ENCODE measurements at places on chromosomes 11 and 22.

DNA sequence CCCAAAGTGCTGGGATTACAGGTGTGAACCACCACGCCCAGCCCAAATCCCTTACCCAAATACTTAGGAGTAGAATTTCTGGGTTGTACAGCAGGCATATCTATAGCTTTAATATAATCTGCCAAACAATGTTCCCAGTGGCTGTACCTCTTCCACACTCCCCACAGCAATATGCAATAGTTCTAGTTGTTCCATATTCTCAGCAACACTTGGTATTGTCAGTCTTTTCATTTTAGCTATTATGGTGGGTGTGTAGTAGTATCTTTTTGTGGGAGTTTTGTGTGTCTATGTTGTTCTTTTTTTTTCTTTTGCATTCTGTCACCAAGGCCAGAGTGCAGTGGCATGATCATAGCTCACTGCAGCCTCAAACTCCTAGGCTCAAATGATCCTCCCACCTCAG, 18.8 kb downstream of the SCGB1A1 start:
- no peak for DNase-seq

GRCh38 chr22:44523981-44524759, 26.1 kb upstream of the RTL6 start:
- DNase-seq: no peak

- no peak for DNase-seq
These were observed 5.3 kb downstream of the LGALS12 start for GRCh38 chr11:63511048-63511748.

DNA sequence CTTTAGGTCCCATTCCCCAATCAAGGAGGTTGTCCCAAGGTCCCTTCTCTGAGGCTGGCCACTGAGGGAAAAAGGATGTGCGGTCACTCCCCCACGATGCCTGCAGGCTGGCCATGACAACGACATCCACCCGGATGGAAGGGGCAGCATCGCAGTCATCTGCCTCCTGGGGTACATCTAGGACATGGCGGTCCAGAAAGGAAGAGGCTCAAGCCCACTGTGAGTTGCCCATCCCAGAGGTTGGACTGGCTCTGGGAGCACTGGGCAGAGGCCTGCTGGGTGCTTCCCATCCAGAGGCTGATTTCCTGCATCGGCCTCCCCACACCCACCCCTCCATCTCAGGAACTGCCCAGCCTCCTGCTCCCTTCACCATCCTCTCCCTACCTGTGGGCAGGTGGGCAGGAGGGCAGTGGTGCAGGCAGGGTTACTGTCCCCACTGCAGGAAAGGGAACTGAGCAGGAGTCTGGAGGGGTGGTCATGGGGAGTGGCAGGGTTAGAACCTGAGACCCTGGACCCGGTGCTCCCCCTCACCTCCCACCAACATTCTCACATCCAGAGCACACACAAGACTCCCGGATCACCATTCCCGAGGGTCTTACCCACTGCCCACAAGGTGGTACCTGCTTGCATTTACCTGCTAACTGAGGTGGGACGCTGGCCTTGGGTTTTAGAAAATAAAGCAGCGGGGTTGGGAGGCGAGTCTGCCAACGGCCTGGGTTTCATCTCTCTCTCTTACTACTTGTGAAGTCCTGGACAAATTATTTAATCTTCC, 4.4 kb downstream of the RCE1 start:
- DNase-seq: no peak

- DNase-seq: no peak
These were observed 29.5 kb downstream of the ACO2 start for GRCh38 chr22:41498303-41498835.

DNA sequence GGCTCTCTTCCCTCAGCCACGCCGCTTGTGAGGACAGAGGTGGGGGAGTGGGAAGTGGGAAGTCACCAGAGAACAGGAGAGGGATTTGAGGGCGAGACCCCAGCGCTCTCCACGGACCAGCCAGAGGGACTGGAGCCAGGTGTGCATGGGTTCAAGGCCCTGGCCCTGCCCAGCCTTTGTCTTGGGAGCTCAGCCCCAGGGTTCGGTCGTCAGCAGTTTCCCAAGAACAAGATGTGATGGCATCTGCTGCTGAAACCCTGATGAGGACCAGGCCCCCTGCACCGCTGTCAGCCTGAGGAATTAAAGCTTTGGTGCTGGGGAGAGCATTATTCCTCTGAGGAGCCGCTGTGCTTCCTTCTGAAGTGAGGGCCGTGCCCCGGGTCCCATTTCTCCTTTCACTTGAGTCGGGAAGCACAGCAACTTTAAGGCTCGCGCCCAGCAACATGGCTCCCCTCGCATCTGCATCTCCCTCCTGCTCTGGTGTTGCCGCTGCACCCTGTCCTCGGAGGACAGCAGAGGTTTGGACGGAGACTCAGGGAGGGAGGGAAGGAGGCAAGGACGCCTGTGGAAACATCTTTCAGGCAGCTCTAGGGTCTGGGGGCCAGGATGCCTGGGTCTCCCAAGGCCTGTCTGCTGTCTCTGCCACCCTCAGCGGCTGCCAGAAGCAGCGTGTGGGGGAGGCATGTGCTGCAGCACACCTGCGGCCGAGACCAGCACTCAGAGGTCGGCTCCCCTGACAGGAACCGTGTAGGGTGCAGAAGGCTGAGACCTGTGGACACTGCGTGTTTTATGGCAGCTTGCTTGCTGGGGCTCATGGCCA, 3.8 kb downstream of the IFITM5 start:
- no peak for DNase-seq

GRCh38 chr11:61377461-61378160, 14.8 kb upstream of the TMEM216 start:
- no peak for DNase-seq

DNA sequence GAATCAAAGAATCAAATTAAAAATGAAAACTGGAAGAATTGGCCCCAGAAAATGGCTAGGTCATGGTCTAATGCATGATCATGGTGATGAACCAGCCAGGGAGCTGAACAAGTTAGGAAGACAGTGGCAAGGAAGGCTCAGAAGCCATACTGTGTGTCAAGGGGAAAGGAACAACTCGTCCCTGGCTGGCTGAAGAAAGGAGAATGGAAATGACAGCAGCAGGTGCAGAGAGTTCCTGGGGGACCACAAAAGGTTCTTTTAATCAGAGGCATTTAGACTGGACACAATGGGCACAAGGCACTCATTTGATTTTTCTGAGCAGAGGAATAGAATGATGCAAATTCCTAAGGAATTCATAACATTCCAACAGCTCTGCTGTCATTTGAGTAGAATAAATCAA, 209.9 kb downstream of the LARGE1 start:
- DNase-seq: no peak

DNA sequence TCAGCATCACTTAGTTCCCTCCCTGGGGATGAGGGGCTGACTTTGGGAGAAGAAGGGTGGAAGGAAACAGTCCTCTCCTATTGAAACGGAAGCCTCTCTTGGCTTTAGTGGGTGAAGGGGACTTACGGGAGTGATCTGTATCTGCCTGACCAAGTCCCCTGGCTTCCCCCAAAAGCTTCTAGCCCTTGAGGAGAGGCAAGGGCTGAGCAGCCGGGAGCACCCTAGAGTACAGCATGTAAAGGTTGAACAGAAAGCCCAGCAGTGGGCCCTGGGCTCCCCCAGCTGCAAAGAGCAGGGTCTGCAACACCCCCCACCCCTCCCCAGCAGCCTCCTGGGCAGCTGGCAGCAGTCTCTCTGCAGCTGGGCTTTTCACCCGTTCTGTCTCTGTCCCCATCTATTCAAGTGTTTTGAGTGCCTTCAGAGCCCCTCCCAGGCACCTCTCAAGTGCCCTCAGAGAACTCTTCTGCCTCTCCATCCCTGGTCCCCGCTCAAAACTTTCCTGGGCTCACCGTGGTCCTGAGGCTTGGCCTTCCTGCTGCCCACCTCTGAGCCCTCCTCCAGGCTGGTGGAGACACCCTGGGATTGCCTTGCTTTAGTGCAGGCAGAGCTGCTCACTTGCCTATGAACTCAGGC, 2.7 kb downstream of the CAPN5 start:
- no peak for DNase-seq

DNA sequence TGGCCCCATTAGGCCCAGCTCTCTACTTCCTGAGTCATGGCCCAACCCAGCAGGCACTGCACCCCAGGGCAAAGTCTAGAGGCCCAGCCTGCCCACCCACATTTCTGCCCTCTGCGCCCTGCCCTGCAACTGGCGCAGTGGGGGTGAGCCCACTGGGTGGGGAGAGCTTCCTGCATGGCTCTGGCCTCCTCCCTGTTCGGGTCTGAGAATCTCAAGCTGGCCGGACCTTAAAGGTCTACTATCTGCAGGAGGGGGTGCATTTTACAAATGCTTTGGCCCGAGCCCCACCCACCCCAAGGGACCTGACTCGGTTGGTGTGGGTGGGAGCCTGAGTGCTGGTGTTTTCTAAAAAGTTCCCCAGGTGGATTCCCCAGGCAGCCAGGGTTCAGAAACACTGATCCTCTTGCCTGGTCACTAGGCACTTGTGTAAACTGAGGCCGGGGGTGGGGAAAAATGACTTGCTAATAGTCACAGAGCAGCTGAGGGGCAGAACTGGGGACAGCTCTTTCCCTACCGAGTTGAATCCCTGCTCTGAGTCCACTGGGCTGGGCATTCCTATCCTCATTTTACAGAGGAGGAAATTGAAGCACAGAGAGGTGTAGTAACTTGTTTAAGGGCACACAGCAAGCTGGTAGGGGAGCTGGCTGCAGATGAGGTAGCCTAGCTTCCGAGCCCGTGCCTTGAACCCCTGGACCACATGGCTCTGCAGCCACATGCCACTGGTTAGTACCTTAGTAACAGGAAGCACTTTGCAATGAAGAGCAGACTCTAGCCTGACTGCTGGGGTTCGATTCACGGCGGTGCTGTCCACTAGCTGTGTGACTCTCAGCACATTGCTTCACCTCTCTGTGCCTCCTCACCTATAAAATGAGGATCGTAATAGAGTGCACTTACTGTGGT, 36.3 kb downstream of the CD82 start:
- DNase-seq: no peak

DNA sequence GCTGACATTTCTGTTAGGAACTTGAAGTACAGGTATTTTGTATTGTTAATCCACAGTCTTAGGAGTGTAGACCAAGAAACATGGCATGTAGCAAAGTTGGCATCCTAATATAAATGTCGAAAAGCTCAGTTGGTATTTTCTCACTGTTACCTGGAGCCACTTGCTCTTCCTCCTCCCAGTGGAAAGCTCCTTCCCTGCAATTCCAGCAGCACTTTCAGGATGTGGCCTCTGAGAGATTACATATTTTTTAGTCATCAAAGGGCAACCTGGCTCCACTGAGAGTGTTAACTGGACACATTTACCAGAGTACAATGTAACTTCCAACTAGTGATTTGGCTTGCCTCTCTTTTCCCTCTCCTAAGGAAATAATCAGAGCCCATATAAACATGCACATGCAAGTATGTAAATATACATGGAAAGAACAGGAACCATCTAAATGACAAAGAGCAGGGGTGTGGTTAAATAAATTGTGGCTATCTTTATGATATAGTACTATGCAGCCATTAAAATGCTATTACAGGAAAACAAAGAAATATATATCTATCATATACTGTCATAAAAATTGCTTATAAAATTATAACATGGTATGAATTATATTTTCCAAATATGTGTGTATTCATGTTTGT, 14.3 kb upstream of the EED start:
- DNase-seq: no peak

DNA sequence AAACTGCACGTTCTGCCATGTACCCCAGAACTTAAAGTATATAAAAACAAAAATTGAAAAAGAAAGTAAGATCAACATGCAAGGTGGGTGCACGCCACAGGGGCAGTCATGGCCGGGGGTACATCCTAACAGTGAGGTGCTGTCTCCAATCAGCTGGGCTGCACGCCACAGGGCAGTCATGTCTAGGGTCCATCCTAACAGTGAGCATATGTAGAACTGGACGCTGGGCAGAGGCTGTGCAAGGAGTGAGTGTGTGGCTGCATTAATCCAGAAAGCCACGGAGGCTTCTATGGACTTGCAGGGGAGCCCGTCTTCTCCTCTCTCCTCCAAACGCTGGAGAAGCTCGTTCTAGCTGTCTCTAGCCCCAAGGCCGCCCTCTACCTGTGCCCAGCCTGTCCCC, 1105.0 kb downstream of the BRD1 start:
- no peak for DNase-seq

GRCh38 chr11:64851831-64852351, 7.4 kb upstream of the CDC42BPG start:
- DNase-seq: no peak

- no peak for DNase-seq
These were observed 5.0 kb downstream of the PRDM11 start for GRCh38 chr11:45151362-45151982.

- DNase-seq: no peak
These were observed 44.6 kb downstream of the MRE11 start for GRCh38 chr11:94449029-94449428.

DNA sequence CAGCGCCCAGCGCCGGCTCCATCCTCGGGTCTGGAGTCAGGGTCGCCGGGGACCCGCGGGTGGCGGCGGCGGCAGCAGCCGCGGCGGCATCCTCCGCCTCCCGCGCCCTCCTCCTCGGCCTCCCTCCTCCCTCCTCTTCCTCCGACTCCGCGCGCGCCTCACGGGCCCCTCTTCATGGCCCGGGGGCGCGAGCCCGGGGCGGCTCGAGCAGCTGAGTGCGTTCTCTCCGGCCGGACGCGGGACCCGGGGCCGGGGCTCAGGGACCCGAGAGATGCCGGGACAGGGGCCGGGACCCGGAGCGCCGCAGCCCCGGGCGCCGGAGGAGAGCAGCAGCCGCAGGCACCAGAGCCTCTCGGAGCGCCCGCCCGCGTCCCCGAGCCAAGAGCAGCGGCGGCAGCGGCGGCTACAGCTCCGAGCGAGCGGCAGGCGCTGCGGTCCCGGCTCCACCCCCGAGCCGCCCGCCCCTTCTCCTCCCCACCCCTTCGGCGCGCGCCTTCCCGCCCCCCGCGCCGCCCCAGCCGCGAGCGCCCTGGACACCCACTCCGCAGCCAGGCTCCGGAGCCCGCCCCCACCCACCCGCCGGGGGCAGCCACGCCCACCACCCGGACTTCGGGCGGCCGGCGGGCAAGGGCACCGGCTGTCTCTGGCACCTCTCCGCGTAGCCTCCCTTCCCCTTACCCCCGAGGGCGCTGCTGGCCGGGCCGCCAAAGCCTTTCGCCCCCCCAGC, at the start of gene CHST1:
CHST1 (minus strand) TSS at position 417 of the 727 bp plus-strand sequence. CDS start 14,699 bp downstream, outside the sequence.
- no peak for DNase-seq

- no peak for DNase-seq
These were observed 2.0 kb upstream of the CASTOR1 start for GRCh38 chr22:30291058-30291892.

DNA sequence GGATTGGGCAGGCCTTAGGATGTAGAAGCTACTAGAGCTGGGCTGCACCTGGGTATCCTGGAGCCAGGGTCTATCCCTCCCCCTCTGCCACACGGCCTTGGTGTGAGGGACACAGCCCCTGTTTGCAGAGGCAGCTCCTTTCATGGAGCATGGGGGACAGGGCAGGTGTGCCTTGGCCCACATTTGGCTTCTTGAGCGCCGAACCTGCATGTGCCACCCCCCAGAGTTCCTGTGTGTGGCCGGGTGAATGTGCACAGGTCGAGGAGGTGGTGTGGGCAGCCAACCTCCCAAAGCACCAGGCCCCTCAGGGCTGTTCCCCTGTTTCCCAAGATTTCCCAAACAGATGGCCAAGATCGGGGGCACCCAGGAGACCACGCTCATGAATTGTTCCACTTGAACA, 7.9 kb upstream of the KCNQ1OT1 start:
- no peak for DNase-seq
